ENCODE measurements at places on chromosomes 11 and 22.

DNA sequence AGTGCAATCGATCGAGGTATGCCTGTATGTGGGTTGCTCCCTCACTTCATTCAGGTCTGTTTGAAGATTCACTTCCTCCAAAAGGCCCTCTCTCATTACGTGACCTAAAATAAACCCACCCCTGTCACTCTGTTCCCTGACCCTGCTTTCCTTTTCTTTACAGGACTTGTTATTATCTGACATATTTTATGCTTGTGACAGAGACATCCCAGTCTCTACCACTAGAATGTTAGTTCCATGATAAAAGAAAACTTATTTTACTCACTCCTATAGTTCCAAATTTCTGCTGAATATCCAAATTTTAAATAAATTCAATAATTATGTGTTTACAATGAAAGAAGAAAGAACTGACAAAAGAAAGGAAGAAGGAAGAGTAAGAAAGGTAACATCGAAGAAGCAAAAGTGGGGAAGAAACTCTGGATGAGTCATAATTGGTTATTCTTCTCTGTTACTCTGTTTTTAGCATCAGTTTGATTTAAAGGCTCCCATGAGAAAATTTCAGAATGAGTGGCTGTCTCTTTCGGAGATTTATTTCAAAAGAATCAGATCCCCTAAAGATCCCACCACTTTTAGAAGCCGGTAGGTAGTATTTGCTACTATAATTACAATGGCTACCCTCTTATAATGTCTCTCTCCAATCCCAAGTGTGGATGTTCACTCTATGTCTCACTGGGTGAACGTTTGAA, 33.5 kb downstream of the ENTHD1 start:
- DNase-seq: no peak

DNA sequence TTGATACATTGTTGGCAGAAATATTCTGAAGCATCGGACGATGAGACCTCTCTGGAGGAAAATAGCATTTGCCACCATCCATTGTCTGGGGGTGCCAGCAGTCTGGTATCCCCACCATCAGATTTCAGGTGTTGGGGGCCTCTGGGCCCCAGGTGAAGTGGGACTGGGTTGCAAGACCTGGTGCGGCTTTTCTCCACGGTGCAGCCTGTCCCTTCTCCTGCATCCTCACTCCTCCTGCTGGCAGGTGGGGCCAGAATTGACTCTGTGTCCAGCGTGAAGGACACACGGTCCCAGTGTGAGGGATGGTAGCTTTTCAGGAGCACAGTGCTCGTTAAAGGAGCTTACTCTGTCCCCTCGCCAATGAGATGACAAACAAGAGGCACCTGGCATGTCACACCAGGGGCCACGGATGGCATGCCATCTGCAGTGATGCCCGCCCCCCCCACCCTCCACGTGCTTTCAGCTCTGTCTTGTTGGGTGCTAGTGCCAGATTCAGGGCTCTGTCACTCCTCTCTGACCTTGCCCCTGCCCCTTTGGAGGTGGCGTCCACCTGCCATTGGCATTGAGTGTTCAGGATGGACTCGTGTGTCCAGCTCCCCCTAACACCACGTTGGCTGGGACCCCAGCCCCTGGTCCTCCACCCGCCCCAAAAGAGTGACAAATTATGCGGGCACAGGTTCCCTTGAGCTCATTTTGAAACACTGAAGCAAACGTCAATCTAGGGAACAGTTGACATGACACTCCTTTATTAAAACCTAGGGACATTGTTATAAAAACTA, 62.4 kb downstream of the PARVG start:
- no peak for DNase-seq

DNA sequence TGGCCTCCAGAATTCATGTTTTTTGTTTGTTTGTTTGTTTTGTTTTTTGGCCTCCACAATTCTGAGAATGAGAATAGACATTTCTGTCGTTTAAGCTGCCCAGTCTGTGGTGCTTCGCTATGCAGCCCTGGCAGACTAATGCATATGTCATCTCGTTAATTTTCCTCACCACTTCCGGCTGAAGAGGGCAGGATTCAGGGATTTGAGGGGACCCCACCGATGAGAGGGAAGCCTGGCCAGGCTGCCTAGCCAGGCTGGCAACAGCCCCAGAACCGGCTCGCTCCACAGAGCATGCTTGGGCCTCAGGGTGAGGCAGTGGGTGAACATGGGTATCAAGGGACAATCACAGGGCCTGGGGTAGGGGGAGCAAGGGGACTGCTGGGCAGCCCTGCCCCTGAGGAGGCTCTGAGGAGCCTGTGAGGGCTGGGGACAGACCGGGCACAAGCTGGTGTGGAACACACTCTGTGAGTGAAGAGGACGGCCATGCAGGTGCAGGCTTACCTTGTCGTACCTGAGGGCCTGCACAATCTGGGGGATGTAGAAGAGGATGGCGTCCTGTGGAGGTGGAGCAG, 47.8 kb upstream of the SERPIND1 start:
- no peak for DNase-seq

DNA sequence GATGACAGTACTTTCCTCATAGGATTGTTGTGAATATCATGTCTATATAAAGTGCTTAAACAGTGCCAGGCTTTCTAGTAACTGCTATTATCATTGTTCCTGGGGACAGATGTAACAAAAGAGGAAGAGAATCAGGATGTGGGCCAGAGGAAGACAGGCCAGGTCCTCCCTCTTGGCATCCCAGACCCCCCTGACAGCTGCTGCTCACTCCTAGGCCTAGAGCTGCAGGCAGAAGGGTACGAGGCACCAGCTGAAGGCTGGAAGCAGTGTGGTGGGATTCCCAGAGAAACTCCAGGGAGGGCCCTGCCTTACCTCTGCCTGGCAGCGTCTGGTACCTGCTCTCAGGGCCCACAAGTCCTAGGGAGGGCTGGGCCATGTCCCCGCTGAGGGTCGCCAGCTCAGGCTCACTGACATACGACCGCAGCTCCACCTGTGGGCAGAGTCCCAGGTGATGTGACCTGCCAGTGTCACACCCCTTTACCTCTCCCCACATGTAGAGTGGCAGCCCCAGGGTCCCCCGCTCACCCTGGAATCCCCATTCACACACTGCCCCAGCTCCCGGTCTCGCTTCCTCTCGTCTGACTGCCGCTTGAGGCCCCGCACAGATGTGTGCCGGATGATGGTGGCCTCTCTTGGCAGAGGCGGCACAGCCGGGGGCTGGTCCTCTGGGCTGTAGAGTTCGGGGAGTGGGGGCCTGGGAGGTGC, 52.2 kb downstream of the C11orf58 start:
- DNase-seq: no peak

Measured in AG09309 (cell line).